ENCODE measurements at places on chromosomes 2 and 18.

DNA sequence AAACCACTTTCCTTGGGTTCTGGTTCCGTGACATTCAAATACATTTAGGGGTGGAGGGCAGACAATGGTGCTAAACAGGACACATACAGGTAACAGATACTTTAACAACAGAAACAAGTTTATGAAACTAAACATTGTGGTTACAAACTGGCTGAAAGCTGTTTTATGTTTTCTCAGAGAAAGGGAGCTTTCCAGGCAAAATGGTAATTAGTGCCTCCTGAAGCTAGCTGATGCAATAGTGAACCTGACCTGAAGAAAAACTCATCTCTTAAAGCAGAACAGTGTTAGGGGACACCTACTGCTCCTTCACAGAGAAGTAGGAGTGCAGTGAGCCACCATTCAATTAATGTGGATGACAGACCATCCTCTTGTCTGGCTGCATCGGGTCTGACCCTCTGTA lies 138.9 kb downstream of the CCDC148 start:
- no peak for DNase-seq

- no peak for DNase-seq
Observed at GRCh38 chr2:98561902-98562695, 46.2 kb downstream of the COA5 start.

- no peak for DNase-seq
Observed at GRCh38 chr2:227870710-227871374, 589 bp upstream of the DAW1 start.

- no peak for DNase-seq
Observed at GRCh38 chr2:112121682-112122254, 16.4 kb upstream of the FBLN7 start.

- no peak for DNase-seq
Observed at GRCh38 chr2:121237980-121238665, 46.9 kb downstream of the TFCP2L1 start.

DNA sequence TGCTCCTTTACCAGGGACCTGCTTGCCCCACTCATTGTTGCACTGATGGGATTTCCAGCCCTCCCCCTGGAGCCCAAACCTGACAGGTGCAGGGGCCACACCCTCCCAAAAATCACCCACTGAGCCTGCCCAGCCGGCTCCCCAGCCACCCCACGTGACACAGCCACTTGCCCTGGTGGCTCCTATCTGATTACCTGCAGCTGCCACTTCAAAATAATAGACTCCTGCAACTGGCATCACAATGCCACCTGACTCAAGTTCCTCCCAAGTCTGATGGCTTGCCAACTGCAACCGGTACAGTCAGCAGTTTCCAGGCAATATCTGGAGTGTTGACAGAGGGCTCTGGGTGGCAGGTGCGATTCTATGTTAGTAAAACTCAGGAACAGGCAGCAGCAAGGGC lies 66.2 kb downstream of the CRACDL start:
- peak; percentile 88 for DNase-seq

GRCh38 chr2:227848146-227848545 lies 23.3 kb upstream of the DAW1 start:
- no peak for DNase-seq
